Vagina (tissue), 2 donors: ENCODE measurements at places on chromosomes 11 and 22. TPM values are rescaled to one million over a fixed set of nuclear protein-coding genes. Genes with fewer than 3 reads are reported as not detected.

GRCh38 chr11:81104051-81104450 is 1629.6 kb downstream of the FAM181B start:
- no peaks in the 10 kb centered on the region for H3K27me3 ChIP-seq
- no peak for DNase-seq
- H3K36me3 ChIP-seq, result no peaks in the 10 kb centered on the region
- no peak overlapping the region for H3K4me3 ChIP-seq
- no peak overlapping the region for H3K27ac ChIP-seq
- H3K4me1 ChIP-seq, result no peaks in the 10 kb centered on the region

Gene TEX12
- not detected for total RNA-seq

DNA sequence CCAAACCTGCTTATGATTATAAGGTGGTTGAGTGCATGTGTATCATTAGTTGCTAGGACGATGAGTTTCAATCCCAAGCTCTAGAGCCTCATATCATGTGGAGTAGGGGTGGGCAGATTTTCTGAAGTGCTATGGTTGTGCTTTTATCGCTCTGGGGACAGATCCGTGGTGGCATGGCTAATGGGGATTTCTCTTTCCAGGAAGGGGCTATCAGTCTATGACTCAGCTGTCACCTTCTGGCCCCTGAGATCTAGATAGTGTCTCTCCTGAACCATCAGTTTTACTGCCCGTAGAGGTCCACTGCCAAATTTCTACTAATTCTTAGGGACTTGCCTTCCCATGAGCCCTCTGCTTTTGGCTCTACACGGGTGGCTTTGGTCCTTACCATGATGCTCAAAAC is 51.8 kb downstream of the FDX1 start:
- DNase-seq, result no peak
- H3K27ac ChIP-seq, result no peak overlapping the region
- H3K4me3 ChIP-seq, result no peak overlapping the region
- H3K36me3 ChIP-seq, result no peaks in the 10 kb centered on the region

- DNase-seq, result no peak
- H3K27ac ChIP-seq, result no peak overlapping the region
- H3K36me3 ChIP-seq, result no peaks in the 10 kb centered on the region
Measured at GRCh38 chr11:3170756-3171650, 5.9 kb upstream of the OSBPL5 start.

Gene OR10D3
- total RNA-seq, result not detected
